ENCODE measurements at places on chromosomes 1 and 21.

- DNase-seq = no peak
Measured at GRCh38 chr1:4653328-4653660, 1.1 kb upstream of the AJAP1 start.

- no peak for DNase-seq
Measured at GRCh38 chr1:67451356-67451755, 21.2 kb upstream of the SERBP1 start.

DNA sequence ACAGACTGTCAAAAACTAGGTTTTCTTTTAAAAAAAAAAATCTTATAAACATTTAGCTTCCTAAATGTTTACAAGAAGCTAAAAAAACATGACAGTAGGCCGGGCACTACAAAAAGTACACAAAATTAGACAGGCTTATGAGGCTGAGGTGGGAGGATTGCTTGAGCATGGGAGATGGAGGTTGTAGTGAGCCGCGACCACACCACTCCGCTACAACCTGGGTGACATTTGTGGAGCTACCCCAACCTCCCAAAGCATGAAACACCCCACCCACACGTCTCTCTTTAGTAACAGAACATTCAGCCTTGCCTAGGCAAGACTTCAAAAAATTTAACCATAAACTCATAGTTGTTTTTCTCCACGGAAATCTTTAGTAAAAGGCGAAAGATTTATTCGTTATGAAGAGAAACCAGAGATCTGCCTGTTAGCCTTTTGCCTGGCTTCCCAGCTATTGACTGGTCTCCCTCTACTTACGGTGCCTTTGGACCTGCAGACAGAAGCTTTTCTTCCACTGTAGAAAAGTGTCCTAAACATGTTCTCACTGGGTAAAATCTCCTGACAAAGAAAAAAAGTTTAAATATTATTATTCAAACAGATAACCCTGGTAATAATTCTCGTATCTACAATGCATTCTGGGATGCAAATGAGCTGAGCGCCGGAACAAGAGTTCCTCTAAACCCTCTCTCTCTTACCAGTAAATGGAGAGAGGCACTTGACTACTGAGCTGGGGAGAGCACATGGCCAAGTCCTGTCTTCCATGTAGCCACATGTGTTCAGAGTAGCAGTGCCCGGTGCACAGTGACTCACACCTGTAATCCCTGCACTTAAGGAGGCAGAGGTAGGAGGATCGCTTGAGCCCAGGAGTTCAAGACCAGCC is 9.2 kb downstream of the RNU5D-1 start:
- peak; percentile 23 for DNase-seq

GRCh38 chr21:36059823-36060158 is 535 bp downstream of the SETD4 start:
- DNase-seq = peak; percentile 36

DNA sequence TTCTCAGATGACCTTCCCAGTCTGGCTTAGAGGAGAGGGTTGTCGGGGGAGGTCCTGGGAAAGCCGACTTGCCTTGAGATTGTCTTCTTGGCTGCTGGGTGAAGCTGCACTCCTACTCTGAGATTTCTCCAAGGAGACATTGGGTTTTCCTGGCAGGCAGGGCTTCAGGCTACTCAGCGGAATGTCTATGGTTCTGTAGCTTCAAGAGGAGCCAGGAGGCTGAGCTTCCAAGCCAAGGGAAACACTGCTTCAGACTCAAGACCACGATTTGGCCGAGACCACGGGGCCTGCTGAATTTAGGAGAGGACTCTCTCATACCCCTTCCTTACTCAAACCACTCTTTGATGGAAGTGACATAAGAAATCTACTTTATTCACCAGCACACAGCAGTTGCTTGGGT is 67.8 kb downstream of the NTMT2 start:
- peak; percentile 42 for DNase-seq

DNA sequence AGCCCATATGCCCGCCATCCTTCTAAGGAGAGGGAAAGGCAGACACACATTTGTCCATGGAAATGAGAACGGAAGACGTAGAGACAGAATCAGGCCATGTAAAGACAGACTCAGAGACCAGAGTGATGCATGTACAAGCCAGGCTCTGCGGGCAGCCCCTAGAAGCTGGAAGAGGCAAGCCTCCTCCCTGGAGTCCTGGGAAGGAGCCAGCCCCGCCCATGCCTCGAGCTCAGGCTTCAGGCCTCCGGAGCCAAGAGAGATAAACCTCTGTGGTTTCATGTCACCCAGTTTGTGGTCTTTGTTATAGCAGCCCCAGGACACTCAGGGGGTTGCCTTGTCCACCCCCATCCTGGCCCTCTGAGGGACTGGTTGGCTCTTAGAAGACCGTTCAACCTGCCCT is 11.6 kb downstream of the PDE9A start:
- DNase-seq = no peak

DNA sequence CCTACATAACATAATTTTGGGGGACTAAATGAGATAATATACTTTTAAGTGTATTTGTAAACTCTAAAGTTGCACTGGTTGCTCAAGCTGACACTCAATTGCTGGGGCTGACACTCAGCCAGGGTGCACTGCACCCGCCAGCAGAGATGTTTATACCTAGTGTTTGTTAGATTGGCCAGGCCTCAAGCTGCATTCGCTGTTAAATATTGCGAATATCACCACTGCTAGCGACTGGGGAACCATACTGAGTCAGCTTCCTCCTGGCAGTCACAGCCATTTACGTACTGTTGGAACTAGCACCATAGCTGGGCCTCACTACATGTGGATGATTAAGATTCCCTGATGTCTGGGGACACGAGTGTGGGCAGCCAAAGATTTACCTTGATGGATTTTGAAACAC is 12.7 kb upstream of the RWDD3 start:
- DNase-seq = no peak

DNA sequence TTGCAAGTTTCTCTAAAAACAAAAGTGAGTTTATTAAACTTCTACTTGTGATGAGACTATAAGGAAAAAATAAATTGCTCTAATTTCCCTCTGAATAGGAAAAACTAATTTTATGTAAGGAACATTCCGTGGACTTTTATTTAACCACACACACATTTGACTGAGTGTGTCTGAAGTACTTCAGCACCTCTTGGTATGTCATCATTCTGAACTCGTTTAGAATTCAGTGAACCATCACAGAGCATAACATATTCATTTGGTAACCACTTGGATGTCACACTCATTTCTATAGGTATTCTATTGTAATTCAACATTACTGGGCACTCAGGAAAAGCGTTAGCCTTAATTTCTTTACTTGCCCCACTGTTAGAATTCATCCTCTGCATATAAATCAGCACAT is 79.1 kb downstream of the RGS21 start:
- no peak for DNase-seq

DNA sequence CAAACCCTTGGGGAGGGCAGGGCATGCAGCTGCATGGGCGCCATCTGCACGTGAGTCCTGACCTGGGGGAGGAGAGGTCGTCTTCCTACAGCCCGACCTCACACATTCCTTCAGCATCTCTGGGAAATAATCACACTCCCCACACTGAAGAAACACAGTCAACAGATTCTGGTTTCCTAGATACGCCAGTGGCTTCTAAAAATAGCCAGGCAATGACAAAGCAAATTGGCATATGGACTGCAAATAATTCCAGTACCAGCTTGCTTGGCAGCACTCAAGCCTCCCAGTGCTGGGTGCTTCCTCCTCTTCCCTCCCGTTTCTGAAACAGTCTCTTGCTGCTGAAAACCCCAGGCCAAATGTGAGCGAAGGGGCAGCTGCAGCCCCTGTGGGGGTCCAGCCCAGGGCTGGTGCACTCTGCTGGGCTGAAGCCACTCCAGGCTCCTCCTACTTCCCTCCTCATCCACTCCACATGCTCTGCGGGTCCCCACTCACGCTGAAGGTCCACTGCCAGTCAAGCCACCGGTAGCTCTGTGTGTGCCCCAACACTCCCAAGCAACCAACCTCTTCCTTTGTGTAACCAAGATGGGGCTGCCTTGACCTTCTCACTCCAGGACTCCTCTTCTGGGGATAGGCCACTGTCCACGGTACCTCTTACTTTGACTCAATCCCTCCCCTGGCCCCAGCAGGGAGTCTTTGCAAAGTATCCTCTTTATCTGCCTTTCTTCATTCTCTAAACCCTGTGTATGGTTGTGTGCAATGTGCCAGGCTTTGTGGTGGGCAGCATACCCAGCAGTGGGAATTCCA is 69.0 kb downstream of the KCND3 start:
- DNase-seq = peak; percentile 38

- no peak for DNase-seq
Measured at GRCh38 chr1:25148673-25149300, 83.5 kb downstream of the SYF2 start.

- no peak for DNase-seq
Measured at GRCh38 chr1:208161656-208162375, 82.4 kb downstream of the PLXNA2 start.
